Head of caudate nucleus (tissue), 42 donors: ENCODE measurements at places on chromosomes 1 and 21.

DNA sequence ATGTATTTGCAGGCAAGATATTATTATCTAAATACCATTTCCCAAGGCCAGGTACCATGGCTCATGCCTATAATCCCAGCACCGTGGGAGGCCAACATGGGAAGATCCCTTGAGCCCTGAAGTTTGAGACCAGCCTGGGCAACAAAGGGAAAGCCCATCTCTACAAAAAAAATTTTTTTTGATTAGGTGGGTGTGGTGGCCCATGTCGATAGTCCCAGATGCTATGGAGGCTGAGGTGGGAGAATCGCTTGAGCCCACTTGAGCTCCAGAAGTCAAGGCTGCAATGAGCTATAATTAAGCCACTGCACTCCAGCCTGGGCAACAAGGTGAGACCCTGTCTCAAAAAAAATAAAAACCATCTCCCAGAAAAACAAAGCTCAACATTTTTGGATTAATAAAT is 2.2 kb downstream of the STMN1 start:
- DNase-seq, result no peak

DNA sequence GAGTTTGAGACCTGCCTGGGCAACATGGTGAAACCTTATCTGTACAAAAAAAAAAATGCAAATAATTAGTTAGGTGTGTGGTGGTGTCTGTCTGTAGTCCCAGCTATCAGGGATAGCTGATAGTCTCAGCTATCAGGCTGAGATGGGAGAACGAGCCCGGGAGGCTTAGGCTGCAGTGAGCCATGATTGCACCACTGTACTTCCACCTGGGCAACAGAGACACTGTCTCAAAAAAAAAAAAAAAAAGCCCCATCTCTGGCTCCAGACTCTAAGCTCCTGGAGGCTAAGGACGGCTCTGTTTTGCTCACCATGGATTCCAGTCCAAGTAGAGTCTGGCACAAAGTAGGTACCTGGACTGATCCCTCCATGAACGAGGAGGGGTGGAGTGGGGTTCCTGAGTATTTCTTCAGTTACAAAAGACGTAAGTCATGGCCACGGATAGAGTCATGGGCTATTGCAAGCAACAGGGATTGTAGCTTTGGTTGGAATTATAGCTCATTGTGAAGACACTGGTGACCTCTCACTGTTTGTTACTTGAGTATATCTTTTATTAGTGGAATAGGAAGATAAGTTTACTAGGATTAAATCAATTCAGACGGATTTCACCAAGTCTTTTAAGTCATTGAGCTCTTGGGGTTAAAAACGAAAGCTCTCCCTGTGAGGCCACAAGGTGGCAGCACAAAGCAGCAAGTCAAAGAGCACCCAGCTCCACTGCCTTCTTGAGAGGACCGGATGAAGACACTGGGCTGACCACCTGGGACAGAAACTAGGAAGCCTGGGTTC is 35.6 kb upstream of the TMEM61 start:
- DNase-seq, result peak; percentile 71

- DNase-seq, result no peak
These were observed 12.7 kb downstream of the TPM3 start for GRCh38 chr1:154178911-154179811.

- DNase-seq, result no peak
These were observed 89.4 kb upstream of the VAV3 start for GRCh38 chr1:108054396-108054795.

GRCh38 chr1:230186003-230186863 is 119.2 kb downstream of the GALNT2 start:
- DNase-seq, result no peak

GRCh38 chr1:39348278-39348677 is 143.2 kb upstream of the BMP8A start:
- no peak for DNase-seq

DNA sequence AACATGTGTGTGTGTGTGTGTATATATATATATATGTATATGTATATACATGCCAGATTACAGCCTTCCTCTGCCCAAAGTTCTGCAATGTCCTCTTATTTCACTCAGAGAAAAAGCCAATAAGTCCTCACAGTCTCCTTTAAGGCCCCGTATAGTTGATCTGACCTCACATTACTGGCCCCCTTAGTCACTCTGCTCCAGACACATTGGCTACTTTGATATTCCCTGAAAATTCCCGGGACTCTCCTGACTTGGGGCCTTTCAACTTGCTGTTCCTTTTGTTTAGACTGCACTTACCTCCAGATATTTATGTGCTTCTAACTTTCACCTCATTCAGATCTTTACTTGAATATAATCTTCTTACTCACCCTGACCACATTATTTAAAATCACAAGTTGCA is 4.2 kb upstream of the BSDC1 start:
- no peak for DNase-seq

DNA sequence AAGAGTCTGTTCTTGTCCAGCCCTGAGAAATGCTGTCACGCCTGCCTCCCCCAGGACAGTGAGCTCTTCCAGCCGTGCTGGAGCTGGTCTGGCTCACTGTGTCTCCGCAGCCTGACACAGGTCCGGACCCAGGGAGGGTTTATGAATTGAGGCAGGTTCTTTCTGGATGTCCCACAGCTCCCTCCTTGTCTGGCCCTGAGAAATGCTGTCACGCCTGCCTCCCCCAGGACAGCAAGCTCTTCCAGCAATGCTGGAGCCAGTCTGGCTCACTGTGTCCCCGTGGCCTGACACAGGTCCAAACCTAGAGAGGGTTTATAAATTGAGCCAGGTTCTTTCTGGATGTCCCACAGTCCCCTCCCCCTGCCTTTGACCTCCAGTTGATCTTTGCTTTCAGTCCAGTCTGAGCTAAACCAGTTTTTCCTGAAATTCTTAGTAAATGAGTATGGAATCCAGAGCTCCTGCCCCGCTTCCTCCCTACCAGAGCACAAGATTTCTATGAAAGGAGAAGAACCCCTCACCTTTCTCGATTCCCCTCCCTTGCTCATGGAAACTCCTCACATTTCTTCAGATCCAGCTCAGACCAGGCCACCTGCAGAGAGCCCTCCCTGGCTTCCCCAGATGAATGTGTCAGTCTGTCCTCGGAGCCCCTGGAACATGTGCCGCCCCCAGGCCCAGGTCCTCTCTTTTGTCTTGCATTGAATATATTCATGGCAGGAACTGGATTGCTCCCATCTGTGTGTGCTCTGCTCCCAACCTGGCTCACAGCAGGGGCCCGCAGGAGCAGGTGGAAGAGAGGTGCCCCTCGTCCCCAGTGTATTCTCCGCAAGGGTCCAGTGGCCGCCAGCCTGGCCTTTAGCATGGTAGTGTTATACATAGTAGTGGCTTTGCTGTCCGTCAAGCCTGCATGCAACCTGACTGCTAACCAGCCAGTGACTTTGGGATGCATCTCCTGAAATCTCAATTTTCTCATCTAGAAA is 116.3 kb downstream of the EPHB2 start:
- no peak for DNase-seq

DNA sequence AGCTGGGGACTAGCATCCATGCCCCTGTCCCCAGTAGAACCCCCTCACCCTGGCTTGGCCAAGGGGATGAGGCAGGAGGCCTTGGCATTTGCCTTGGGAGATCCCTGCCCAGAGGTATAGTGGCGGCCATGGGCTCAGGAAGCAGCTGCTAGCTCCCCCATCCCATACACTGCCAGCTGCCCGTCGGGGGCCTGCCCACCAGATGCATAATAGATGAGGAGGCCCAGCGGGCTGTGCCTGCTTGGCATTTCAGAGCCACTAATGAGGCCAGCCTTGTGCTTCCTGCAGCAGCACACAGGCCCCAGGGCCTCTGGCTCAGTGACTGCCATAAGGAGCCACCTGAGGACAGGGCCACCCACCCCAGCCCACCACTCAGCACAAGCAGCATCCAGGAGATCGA is 23.6 kb downstream of the RAP1GAP start:
- DNase-seq, result no peak

GRCh38 chr1:162716123-162716522 is 74.4 kb upstream of the HSD17B7 start:
- peak; percentile 7 for DNase-seq

DNA sequence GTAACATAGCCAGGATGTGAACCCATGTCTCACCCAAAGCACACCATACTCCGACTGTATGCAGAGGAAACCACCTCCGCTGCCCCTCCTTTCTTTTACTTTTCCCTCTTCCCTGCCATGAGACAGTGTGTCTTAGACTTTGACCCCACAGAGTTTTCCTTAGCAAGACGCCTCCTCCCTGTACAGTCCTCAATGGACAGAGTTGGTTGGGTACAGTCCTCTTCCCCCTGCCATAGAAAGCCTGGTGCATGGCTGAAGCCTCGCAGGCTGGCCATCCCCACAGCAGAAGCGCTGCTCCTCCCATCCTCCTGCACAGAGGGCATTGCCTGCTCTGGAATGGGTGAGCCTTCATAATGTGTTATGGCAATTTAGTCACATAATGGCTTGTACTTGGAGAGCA is 127.9 kb downstream of the PLPP3 start:
- DNase-seq, result no peak

GRCh38 chr1:24302209-24302611 is 16.9 kb upstream of the GRHL3 start:
- no peak for DNase-seq

DNA sequence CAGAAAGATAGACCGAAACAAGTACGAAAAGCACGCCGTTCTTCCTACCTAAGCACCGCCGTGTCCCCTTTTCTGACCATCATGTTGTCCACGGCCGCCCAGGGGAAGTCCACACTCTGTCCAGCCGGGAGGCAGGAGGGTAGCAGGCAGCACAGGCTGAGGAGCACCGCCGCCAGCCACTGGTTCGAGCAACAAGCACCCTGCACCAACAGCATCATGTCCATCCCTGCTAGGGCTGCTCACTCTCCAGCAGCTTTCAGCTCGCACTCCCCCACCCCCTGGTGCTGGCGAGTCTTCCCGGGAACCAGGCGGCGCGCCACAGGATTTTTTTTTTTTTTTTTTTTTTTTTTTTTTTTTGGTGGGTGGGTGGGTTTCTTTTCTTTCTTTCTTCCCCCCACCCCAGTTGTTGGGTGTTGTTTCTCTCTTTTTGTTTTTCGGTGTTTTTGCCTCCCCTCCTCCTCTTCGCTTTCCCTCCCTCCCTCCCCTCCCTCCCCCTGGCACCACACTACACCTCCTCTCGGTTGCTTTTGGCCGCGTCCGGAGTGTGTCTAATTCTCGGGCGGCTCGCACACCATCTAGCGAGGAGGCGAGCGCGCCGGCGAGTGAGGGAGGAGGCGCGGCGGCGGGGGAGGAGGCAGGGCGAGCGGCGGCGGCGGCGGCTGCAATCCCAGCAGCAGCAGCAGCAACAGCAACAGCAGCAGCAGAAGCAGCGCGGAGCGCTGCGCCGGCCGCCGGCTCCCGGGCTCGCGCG is at the start of gene NEGR1:
Gene NEGR1, minus strand, starts transcription at position 269 of the 751 bp plus-strand sequence.
- peak; percentile 90 for DNase-seq

DNA sequence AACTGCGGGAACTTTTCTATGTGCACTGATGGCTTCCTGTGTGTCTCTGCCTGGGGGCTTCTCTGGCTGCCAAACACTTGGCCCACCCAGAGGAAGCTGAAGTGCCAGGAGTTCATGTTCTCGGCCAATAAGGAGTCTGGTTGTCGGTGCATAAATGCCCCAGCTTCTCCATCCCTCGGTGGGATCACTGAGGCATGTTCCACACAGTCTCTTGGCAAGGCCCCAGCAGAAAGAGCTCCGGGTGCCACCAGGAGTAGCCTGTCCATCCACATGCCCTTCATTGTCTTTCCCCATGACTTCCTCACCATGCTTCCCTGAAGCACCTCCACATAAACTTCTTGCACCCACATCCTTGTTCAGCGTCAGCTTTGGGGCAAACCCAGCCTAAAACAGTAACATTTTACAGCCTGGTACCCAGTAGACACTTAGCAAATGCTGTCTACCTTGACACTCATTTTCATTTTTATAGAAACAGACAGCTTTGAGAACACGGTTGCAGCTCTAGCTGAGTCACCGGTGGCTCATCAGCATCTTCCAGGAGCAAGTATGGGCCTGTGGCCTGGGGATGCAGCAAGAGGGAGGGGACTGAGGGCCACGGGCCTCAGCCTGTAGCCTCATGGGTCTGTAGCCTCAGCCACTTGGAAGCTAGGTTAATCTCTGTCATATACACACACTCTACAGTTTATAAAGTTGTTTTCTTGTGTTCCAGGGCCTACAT is 14.8 kb upstream of the CDCP2 start:
- DNase-seq, result peak; percentile 53

GRCh38 chr1:160083968-160084770 is 2.8 kb downstream of the KCNJ9 start:
- DNase-seq, result peak; percentile 71

DNA sequence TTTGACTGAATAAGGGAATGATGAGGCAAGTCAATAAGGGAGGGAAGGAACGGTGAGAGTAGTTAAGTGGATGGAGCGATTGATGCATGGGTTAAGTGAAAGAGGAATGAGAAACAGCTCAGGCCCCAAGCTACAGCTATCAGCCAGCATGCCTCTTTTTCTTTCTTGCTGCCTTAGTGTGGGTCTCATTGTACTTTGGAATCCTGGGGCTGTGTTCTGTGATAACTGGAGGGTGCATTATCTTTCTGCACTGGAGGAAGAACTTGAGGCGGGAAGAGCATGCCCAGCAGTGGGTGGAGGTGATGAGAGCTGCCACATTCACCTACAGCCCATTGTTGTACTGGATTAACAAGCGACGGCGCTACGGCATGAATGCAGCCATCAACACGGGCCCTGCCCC is 1.0 kb downstream of the TEX38 start:
- no peak for DNase-seq

DNA sequence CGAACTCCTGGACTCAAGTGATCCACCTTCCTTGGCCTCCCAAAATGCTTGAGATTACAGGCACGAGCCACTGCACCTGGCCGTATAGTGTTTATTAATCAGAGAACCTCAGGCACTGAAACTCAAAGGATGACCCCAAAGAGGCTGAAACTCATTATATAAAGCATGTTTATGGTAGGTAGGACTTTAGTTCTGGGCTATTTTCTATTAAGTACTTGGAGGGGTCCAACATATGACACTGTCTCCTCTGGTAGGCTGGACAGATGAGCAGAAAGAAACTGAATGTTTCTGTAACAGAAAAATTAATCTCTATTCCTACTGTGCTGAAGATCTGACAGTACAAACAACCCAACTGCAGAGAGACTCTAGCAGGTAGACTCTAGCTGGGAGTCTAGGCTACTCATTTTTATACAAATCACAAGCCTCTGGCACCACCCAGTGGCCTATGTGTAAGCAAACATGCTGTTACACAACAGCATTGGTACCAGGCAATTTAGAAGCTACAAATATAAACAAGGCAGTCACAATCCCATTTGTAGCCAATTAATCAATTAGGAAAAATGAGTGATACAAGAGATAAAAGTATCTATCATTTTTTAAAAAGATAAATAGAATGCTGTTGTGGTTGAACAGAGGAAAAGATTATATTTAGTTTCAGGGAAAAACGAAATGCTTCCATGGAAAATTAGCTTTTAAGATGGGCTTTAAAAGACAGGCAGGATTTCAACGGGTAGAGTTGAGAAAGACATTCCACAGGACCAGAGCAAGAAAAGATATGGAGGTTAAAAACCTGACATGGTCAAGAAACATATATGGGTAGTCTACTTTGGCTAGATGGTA is 10.4 kb downstream of the DCAF8 start:
- DNase-seq, result peak; percentile 87

DNA sequence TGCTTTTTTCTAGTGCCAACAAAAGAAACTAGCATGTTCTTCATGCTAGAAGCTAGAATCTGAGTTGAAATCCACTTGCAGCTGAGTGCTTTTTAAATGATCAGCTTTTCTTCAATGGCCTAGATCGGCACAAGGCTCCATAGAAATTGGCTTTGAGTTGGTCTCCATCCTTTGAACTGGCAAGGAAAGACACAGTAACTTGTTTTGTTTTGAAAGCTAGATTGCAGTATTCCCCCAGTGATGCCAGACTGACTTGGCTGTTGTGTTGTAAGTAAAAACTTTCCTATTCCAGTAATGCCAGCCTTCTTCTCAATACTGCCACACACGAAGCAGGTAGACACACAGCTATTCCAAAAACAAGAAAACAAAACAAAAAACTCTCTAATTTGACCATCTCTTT is 139.1 kb downstream of the FMN2 start:
- DNase-seq, result no peak
